ENCODE measurements at places on chromosomes 2 and 18. TPM values are rescaled to one million over a fixed set of nuclear protein-coding genes. Genes with fewer than 3 reads are reported as not detected.

The RAB17 gene
- total RNA-seq: 11.9 TPM

The MATN3 gene
- total RNA-seq: 32.1 TPM

The SPP2 gene
- total RNA-seq: not detected

The NETO1 gene
- 4.9 TPM for total RNA-seq

The IL36A gene
- total RNA-seq: not detected

The SIX3 gene
- not detected for total RNA-seq
